ENCODE measurements at places on chromosomes 1 and 21.
A peak's percentile ranks its signal among the peaks of the same experiment; 100 is the strongest.

- DNase-seq, result no peak
These were observed 180.0 kb downstream of the TNR start for GRCh38 chr1:175563236-175563895.

- no peak for DNase-seq
These were observed 1382.6 kb upstream of the ADGRL2 start for GRCh38 chr1:80418134-80418533.

DNA sequence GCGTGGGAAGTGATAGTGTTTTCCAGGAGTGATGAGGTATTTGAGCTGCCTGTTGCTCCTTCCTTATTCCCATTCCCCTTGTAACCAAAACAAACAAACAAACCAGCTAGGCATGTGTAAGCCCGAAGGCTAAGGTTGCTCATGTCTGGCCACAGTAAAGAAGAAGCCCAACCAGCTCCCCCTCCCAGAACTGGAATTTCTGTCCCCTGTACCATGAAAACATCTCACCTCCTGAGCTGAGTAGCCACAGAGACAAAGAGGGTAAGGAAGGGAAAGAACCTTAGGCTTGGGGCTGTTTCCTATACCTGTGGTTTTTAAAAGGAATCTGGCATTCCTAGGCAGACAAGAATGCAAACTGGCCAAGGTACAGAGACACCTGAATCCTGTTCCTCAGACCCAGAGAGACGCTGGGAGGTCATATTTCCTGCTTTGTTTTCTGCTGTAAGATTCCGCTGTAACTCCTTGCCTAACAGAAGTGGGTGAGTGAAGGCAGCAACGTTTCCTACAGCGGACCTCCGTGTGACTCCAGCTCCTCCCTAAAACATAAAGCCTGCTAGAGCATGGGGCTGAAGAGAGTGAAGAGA is 41.7 kb upstream of the RAB4A start:
- DNase-seq, result no peak

DNA sequence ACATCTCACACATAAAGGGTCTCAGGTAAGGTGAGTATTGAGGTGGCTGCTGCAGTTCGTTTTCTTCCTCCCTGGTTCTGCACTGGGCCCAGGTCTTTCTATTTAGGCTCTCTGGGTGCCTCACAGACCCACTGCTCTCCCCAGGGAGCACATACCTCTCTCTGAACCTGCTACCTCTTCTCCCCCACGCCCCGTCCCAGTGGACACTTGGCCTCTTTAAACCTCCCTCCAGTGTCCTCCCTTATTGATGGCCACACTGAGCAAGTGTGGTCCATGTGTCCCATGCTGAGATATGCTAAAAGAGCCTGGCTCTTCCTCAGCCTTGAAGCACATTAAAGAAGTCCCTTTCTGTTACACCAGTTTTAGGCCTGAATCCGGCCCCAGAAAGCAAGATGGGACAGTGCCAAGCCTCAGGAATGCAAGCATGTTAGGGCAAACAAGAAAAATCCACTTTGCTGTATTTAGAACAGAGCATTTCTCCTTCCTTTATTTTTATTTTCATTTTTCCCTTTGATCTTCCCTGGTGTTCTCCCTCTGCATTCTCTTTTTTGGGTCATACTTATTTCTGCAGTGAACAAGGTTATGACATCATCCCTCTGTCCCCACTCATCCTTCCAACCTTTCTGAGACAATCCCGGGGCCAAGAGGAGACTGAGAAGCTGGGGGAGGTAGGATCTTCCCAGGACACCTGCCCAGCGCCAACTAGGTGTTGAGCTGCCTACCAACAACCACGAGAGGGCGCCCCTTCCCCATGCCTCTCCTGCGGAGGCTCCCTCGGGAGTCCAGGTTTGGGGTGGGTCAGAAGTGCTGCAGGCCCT is 5.0 kb upstream of the CHI3L2 start:
- peak; percentile 83 for DNase-seq

- no peak for DNase-seq
These were observed 23.0 kb upstream of the KCNA10 start for GRCh38 chr1:110541906-110542395.

- no peak for DNase-seq
These were observed 6.6 kb upstream of the FMO3 start for GRCh38 chr1:171084091-171084490.

GRCh38 chr1:20602851-20603450 is 14.1 kb downstream of the CDA start:
- no peak for DNase-seq
